ENCODE measurements at places on chromosomes 3 and 15. TPM values are rescaled to one million over a fixed set of nuclear protein-coding genes. Genes with fewer than 3 reads are reported as not detected.

Gene CLDN18
- total RNA-seq = not detected

Gene CPNE9
- total RNA-seq = not detected

GRCh38 chr15:89325039-89325803 is 9.4 kb downstream of the POLG start:
- peaks cover 93% of the 10 kb centered on the region for H3K36me3 ChIP-seq
- H3K27ac ChIP-seq = no peak overlapping the region
- DNase-seq = no peak
- no peaks in the 10 kb centered on the region for H3K4me1 ChIP-seq
- no peaks in the 10 kb centered on the region for H3K27me3 ChIP-seq
- H3K4me3 ChIP-seq = no peak overlapping the region

GRCh38 chr3:80338366-80338765 is 570.6 kb upstream of the ROBO1 start:
- H3K36me3 ChIP-seq = no peaks in the 10 kb centered on the region
- H3K4me3 ChIP-seq = no peak overlapping the region
- H3K27me3 ChIP-seq = no peaks in the 10 kb centered on the region
- DNase-seq = no peak

DNA sequence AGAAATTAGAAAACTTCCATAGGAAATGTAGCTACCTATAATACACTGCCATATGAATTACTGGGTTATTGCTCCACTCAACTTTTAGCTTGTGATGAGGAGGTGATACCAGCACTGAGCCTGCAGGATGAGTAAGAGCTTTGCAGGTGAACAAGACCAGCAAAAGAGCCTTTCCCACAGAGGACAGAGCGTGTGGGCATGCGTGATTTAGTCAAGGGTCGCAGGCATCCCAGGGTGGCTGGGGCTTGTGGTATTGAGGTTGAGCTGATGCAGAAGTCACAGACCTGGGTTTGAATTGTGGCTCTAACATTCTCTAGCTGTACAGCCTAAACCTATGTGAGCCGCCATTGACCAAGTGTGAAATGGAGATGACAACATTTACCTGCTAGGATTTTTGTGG is 5.6 kb downstream of the NRROS start:
- DNase-seq = no peak
- H3K4me3 ChIP-seq = no peak overlapping the region
- H3K36me3 ChIP-seq = no peaks in the 10 kb centered on the region
- no peak overlapping the region for H3K27ac ChIP-seq
